CD4-positive, alpha-beta memory T cell (primary cell): ENCODE measurements at places on chromosomes 5 and 9. TPM values are rescaled to one million over a fixed set of nuclear protein-coding genes. Genes with fewer than 3 reads are reported as not detected.

DNA sequence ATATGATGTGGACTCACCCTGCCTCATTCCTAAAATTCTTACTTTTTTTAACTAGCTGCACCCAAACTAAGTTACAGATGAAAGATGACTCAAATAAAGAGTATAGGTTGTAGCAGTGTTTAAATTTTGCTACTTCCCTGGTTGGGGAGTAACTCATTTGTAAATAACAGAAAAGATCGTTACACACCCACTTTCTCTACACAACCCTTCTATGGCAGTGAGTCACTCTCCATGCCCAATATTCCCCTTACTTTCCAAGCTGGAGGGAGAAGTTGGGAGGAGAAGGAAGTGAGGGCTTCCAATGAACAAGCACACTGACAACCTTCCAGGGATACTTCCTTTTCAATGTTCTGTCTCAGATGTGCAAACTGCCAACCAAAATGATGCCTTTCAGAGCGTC, 1.9 kb downstream of the RASEF start:
- DNase-seq: no peak

- no peak for DNase-seq
Measured at GRCh38 chr9:85248514-85249312, 493.0 kb downstream of the AGTPBP1 start.

GRCh38 chr9:20995616-20996015, 35.8 kb downstream of the HACD4 start:
- DNase-seq: no peak

DNA sequence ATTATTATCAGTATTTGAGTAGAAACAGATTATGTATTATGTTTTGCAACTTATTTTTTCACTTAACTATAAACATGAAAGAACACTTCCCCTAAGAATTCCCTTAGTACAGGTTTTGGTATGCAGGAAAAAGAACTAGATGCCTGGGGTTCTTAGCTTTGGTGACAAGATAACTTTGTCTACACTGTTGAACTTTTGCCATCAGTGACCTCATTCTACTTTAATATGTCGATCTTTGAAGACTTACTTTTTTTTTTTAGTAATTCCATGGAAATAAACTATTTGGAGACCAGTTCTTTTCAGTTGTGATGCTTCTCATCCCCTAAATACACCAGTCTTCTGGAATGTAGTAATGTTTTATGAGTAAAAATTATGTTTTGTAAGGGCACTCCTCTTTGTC, 34.3 kb downstream of the ZNF462 start:
- DNase-seq: no peak

- no peak for DNase-seq
Measured at GRCh38 chr5:156409834-156410233, 82.9 kb downstream of the SGCD start.

GRCh38 chr5:177117441-177118045, 16.0 kb upstream of the NSD1 start:
- no peak for DNase-seq

DNA sequence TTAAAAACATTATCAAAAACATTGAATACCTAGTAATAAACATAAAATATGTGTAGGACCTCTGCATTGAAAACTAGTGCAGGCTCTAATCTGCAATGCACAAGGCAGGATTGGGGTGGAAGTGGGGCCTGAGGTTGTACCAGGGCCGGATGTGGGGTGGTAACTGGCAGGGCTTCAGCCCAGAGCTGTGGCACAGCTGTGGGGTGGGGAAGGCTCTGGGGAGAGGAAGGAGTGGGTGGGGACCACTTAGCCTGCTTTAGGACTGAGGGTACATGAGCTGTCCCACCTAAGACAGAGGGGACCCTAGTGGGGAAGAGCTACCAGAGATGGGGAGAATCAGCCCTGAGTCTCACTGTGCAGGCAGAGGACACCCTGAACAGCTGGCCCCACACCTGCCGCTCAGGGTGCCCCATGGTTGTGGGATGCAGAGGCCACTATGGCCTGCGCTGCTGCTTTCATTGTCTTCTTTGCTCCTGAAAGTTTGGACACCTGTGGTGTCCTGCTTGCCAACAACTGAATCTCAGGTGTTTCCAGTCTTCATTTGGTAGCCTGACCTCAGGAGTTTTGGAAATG, 311.4 kb downstream of the TLE4 start:
- peak; percentile 54 for DNase-seq

DNA sequence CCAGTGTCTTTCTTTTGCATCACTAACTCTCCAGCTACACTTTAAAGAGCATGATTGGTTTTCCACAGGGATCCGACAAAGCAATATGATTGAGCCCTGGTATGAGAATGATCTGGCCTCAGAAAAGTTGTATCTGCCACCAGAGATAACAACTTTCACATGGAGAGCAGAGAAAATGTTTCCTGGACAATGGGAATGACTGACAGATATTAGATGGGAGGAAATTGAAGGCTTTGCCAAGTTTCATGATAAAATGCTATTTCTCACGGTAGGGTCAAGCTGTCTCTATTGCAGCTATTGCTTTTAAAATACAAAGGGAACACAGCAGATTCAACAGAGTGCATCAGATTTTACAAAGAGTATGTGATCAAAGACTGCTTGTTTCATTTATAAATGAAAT, 56.4 kb upstream of the GLIS3 start:
- no peak for DNase-seq

GRCh38 chr5:107542428-107542827, 128.3 kb downstream of the EFNA5 start:
- DNase-seq: no peak

GRCh38 chr5:95390812-95391492, at the start of gene FAM81B:
Gene FAM81B, plus strand, starts transcription at chr5:95391366. Its CDS starts 24 bp downstream, at chr5:95391390.
- DNase-seq: no peak

GRCh38 chr5:83551821-83552220, 80.3 kb downstream of the VCAN start:
- DNase-seq: no peak

GRCh38 chr9:97889941-97890887, 32.1 kb downstream of the TRMO start:
- peak; percentile 59 for DNase-seq

DNA sequence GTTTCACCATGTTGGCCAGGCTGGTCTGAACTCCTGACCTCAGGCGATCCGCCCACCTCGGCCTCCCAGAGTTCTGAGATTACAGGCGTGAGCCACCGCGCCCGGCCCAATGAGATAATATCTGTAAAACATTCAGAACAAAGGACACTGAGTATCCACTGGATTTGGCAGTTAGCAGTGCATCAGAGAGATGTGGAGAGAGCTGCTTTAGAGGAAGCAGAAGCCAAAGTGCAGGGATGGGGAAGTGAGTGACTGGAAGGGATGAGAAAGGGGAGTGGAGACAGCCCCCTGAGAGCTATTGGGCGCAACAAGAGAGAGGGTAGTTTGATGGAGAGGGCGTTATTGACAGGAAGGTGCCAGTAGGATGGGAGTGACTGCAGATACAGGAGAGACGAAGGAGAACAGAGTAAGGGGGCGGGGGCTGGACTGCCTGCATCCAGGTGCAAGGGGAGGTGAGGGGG, 157.5 kb upstream of the SHB start:
- DNase-seq: no peak

- no peak for DNase-seq
Measured at GRCh38 chr5:39608024-39608423, 183.2 kb upstream of the DAB2 start.

- no peak for DNase-seq
Measured at GRCh38 chr9:96524045-96524444, 74.1 kb downstream of the HABP4 start.

- no peak for DNase-seq
Measured at GRCh38 chr9:72352911-72353388, 12.1 kb downstream of the ZFAND5 start.

GRCh38 chr5:173882632-173883031, 5.5 kb upstream of the CPEB4 start:
- no peak for DNase-seq

DNA sequence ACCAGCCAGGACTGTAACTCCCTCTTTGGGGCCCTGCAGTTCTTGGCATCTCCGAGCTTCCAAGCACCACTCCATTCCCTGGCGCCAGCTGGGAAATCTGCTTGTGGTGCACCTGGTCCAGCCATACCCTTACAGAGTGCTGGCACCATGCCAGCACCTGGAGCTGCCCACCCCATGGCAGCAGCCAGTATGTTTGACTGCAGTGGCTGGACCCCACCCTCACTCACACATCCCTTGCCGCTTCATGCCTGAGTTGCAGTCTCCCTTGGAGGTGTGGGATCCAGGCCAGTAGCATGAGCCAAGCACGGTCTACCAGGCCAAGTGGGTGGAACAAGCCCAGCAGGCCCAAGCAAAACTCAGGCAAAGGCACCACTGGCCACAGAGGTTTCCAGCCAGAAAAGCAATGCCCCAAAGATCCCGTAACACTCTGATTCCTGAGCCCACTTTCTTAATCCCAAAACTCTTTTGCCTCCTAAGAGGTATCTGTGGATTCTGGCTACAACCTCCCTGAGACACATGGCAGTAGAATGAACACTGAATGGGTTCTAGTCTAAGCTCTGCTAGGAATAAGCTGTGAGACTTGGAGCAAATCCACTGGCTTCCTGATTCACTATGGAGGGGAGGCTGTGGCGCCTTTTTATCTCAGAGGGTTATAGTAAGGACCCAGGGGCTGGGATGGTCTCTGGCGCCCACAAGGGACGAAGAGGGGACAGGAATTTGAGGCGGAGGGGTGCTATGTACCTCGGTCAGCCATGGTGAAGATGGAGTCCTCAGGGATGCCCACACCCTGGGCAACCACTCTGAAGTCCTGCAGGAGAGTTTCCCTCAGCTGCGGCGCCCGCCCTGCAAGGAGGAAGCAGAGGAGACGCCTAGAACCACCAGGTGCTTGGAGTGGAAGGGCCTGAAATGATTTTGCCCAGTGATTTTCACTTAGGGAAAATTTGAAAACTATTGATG, 5.6 kb downstream of the AMBP start:
- no peak for DNase-seq

- no peak for DNase-seq
Measured at GRCh38 chr9:75500479-75500878, 390.0 kb upstream of the PCSK5 start.

DNA sequence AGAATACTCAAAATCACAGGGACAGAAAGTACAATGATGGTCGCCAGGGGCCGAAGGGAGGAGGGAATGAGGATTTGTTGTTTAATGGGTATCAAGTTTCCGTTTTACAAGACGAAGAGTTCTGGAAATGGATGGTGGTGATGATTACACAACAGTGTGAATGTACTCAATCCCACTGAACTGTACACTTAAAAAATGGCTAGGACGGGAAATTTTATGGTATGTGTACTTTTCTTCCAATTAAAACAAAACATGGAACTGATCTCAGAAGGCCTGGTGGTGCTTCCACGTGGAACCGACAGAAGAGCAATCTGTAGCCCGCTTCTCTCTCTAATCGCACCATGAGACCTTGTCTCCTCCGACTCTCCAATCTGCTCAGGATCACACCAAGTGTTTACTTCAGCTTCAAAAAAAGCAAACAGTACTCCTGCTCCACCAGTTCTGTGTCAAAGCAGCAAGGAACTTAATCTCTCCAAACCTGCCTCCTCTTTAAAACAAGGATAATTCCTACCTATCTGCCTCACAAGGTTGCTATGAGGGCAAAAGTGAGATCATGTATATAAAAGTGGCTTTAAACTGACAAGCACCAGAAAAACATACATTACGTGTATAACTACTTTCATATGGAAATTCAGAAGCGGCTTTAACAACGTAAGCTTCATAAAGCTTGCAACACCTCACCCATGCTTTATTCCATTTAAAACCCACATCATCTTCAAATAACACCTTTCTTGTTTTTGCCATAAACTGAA, 2.1 kb downstream of the ECPAS start:
- DNase-seq: no peak

- DNase-seq: no peak
Measured at GRCh38 chr5:124461941-124462340, 284.5 kb downstream of the ZNF608 start.

- no peak for DNase-seq
Measured at GRCh38 chr5:174073122-174073660, 27.7 kb downstream of the NSG2 start.

- DNase-seq: no peak
Measured at GRCh38 chr5:107778647-107779046, 107.9 kb upstream of the EFNA5 start.

GRCh38 chr9:136512651-136513071, 29.8 kb upstream of the SEC16A start:
- no peak for DNase-seq

- no peak for DNase-seq
Measured at GRCh38 chr9:30280229-30280900, 2104.1 kb upstream of the ACO1 start.

DNA sequence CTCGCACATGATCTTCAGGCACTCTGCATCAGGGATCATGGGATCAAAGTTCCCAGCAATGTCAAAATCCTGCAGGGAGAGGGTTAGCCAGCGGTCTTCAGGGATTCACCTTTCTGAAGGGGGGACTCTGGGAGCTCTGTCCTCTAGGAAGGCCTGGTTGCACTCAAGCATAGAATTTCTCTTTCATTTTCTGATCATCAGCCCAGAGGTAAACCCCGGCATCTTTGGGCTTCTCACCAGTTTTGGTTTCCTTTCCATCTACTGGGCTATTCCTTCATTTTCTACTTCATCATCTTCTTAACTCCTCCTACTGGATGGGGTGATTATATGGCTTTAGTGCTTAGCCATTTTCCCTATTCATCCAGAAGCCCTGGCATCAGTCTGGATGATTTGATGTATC, 4.6 kb upstream of the DND1 start:
- no peak for DNase-seq

DNA sequence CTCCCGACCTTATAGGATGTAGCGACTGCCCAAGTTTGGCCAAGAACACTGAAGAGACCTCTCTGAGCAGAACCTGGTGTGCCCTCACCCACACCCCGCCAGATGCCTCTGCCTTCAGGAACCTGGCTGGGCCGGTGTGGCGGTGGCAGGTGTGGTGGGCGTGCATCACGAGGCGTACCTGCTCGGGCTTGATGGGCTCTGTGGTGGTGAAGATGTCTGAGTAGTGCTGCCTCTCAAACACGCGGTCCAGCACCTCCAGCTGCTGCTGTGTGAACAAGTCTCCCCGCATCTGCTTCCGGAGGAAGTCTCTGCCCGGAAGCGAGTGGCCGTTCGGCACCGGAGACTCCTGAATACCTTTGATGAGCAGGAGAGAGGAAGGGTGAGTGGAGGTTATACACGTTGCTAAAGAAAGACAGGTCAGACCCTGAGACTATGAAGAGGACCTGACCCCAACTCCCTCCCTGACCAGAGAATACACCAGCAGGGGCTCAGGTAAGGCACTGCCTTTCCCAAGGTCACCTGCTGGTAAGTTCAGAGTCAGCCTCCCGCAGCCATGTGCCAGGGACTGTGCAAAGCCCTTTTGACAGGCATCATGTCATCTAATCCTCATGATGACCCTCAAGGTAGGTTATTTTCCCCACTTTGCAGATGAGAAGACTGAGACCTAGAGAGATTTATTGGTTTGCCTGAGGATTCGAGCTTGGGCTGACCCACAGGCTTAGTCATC, 67.5 kb downstream of the PAX5 start:
- DNase-seq: no peak

The CD72 gene
- total RNA-seq: 6.5 TPM

The FAM221B gene
- total RNA-seq: not detected

The SAPCD2 gene
- total RNA-seq: 0.09 TPM

The PDE6A gene
- not detected for total RNA-seq

The MYORG gene
- total RNA-seq: 1.4 TPM

The TMC1 gene
- not detected for total RNA-seq

The IRGM gene
- total RNA-seq: 3.9 TPM

The PCDHGB7 gene
- total RNA-seq: 0.32 TPM

The SLC6A3 gene
- total RNA-seq: not detected

The RANBP3L gene
- not detected for total RNA-seq

The OR1J2 gene
- total RNA-seq: not detected

The EQTN gene
- total RNA-seq: not detected

The C5orf46 gene
- total RNA-seq: not detected
